ENCODE measurements at places on chromosomes 5 and 9.

DNA sequence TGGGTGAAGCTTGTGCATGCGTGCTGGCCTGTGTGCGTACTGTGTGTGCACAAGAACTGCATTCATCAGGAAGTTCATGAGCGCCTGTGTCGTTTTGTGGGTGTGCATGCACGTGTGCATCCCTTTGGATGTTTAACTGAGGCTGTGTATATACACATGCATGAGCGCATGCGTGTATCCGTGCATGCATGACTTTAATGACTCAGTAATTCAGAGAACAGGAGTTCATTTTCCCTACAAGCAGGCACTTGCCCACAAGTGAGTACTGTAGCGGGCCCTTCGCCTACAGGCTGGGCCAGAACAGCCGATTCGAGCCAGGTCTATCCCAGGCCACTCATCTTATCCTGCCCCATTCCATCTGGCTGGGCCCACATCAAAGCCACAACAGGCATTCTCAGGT lies 29.8 kb downstream of the CORO2A start:
- no peak for DNase-seq

- no peak for DNase-seq
These were observed 103.5 kb downstream of the ANGPTL2 start for GRCh38 chr9:127018935-127019334.

DNA sequence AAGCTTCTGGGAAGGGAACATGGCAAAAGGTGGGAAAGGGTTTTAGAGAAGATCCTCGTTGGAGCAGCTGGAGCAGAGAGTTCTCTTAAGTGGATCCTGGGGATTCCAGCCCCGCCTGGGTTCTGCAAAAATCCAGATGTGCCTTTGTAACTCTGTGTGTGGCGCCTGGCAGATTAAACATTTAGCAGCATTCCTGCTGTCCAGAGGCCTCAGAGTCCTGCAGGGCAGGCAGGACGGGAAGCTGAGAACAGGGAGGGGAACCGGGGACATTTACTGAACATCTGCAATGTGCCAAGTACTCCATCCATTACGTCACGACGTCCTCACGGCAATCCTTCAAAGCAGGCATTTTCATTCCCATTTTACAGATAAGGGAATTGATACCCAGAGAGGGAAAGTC lies 6.0 kb downstream of the EIF4E1B start:
- peak; percentile 32 for DNase-seq

- DNase-seq = no peak
These were observed 65.6 kb downstream of the TEX10 start for GRCh38 chr9:100287186-100287585.

GRCh38 chr5:35954175-35954574 lies 15.8 kb upstream of the CAPSL start:
- DNase-seq = no peak

DNA sequence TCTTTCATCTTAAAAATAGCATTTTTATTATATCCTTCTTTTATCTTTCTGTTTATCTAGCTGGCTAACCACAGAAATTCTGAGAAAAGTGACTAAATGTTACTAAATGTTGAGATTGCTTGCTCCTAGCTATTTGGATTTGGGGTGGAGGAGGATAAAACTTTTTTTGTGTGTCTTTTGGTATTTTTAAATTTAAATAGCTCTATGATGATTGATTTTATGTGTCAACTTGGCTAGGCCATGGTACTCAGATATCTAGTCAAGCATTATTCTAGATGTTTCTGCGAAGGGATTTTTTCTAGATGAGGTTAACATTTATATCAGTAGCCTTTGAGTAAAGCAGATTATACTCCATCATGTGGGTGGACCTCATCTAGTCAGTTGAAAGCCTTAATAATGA lies 75.0 kb downstream of the GCNT1 start:
- DNase-seq = no peak

DNA sequence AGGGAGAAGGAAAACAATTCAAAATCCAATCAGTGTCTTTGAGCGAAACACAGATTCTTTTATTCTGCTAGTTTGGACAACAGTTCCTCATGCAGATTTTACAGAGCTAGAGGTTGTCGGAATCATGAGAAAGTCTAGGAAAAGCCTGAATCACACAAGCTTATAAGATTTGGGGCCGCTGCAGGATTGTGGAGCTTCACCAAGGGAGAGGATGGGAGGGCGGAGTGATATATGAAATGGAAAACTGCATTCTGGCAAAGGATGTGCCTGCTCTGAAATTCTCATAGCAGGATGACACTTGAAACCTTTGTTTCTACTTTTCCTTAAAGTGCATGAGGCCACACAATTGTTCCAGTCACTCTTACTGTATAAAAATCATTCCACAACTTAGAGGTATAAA lies 134.3 kb downstream of the OR2K2 start:
- no peak for DNase-seq

DNA sequence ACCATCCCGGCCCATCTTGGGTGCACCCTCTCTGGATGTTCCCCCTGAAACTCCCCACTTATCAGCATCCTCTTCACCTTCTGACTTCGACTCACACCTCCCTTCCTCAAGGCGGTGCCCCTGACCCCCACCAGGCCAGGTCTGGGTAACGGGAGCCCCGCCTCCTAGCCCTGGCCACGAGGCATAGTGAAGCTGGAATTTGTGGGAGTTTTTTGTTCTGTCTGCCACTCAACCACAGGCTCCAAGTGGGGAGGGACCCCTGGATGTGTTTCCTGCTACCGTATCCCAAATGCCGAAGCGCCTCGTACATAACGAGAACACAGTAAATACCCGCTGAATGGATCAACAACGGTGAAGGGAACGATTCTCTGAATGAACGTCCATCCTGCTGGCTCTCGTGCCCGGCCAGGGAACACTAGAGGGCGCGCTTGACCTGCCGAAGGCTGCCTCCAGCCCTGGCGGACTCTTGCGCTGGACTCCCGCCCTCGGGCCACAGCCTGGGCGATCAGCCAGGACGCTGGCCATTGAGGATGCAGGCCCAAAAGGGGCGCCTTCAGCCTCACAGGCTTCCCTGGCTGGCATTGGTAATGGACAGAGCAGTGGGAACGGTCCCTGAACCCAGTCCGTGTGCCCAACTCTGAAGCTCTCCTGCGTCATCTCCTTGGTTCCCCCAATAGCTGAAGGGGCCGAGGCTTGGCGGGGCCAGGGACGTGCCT lies 47.3 kb upstream of the PHYKPL start:
- DNase-seq = peak; percentile 78

GRCh38 chr9:69173891-69174615 lies at the start of gene TJP2:
TJP2 (plus strand) TSS chr9:69174277; CDS start chr9:69174373, 96 bp downstream.
- DNase-seq = no peak

- no peak for DNase-seq
These were observed 11.9 kb downstream of the MYO10 start for GRCh38 chr5:16924206-16924605.

DNA sequence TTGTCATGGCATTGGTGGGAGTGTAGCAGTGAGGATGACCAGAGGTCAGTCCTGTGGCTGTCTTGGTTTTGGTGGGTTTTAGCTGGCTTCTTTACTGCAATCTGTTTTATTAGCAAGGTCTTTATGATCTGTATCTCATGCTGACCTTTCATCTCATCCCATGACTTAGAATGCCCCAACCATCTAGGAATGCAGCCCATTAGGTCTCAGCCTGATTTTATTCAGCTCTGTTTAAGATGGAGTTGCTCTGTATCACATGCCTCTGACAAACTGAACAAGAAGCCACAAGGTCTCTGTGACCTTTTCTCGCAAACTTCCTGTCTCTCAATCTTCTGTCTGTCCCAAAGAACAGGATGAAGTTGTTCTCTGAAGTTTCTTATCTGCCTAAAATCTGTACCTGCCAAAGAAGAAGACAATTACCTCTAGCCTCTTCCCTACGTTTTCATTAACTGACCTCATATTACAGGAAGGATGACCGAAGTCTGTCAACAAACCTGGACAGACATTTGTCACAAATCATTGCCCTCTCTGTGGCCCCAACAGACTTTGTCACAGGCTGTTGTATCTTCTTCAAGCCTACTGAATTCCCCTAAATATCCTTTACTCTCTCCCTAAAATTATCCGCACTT lies 284.2 kb upstream of the SEMA6A start:
- DNase-seq = no peak

- no peak for DNase-seq
These were observed 54.1 kb upstream of the DMRTA1 start for GRCh38 chr9:22392523-22392922.

GRCh38 chr5:156755421-156756087 lies 94.5 kb upstream of the PPP1R2B start:
- DNase-seq = no peak

GRCh38 chr5:172322028-172322965 lies 38.7 kb upstream of the UBTD2 start:
- peak; percentile 77 for DNase-seq

DNA sequence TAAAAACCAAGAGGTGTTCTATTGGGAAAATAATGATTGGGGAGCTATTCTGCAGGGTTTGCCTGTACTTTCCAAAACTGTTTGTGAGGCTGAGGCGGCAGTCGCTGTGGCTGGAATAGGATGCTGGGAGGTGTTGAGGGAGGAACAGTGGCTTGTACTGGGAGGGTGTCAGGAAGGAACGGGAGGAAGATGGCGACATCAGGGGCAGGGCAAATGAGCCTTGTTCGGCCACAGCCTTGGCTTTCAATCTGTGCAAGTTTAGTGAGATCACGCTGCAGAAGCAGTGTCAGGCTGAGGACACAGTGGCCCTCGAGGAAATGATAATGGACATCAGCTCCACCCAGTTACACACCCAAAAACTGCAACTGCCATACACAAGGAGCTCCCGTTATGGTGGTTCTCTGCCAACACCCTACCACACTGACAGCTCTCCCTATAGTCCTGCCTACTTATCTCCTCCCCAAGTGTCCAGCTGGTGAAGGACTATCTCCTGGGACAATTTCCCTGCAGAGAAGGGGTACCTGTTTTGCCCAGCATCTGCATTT lies 27.3 kb downstream of the KIF2A start:
- no peak for DNase-seq

DNA sequence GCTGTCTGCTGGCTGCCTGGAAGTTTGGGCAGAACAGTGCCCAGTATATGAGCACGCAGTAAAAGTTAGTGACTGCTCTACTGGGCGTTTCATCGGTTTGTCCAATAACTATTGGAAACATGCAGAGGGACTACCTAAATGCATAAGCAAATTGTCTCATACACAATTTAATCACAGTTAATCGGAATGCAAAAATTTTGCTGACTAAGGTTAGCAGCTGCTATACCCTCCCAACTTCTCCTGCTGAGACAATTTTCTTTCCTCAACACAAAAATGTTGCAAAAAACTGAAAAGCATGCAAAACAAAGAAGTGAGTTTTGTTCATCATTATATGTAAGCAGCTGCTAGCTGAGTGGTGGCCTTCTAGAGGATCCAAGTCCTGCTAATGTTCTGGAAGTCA lies 327.5 kb downstream of the SEMA5A start:
- DNase-seq = no peak

DNA sequence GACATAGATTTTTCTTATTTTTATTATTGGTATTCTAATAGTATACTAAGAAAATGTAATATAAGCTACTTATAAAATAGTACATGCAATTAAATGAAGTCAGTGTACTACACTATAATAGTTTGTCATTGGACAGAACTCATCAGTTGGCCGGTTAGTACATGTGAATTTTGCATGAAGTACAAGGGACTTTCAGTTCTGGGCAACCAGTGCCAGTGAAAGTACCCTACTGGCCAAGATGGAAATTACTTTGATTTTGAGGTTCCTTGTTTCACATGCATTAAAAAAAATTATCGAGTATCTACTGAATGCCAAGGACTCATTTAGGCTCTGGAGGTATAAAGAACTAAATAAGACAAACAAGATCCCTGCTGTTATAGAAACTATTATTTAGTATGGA lies 213.4 kb upstream of the ELL2 start:
- DNase-seq = peak; percentile 46

DNA sequence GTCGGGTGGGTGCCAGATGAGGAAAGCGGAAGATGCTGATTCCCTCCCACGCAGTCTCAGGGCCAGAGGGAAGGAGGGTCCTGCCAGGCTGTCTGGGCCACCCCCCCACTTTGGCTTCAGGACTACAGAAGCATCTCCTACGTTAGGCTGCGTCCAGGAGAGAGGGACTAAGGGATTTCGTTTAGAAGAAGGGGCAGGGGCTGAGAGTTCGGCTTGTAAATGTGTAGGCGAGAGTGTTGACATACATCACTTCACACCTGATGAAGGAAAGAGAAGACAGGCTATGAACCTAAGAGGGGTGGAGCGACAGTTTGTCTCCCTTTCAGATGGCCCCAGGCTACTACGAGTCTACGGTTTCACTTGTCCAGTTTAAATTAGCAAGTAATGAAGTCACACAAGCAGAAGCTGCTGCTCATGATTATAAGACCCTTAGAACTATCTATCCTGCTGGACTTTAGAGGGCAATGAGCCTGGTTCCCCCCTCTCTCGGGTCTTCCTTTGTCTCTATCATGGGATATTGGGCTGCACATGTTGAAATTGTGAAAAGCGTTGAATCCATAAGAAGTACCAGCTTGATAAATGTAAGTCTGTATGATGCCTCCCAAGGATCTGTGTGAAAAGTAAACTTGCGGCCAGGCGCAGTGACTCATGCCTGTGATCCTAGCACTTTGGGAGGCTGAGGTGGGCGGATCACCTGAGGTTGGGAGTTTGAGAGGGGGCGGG lies 193.0 kb downstream of the AOPEP start:
- DNase-seq = peak; percentile 41

GRCh38 chr9:72590824-72591223 lies 69.4 kb downstream of the TMC1 start:
- DNase-seq = no peak

DNA sequence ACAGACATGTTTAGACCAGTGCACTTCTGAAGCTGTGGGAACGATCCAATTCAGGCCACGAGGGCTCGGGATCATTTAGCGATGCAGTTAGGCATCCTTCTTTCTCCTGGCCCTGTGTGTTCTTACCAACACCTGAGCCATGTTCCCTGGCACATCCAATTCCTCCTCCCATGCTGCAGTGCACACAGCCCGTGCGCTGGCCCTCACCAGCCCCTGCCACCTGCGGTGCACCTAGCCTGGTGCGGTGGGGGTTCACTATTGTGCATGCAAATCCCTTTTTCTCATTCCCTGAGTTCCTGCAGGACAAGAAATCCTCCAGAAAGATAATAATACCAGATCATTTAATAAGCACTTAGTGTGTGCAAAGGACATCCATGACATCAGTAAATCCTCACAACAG lies 53.5 kb downstream of the NEURL1B start:
- DNase-seq = no peak

DNA sequence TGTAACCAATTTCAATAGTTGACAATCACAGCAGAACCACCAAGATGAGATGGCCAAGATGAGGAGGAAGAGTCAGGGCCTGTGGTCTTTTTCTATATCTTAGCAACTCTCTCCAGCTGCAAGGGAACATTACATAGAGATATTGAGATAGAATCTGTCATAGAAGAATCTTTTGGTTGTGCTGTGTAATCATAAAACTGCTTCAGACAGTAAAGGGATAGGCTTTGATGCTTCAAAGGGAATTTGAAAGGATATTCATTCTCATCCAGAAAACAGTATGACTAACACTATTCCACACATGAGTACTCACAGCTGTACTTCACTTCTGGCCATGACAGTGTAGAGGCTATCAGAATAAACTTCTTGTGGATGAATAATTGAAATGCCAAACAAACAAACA lies 145.9 kb downstream of the YIPF5 start:
- no peak for DNase-seq

GRCh38 chr5:89106480-89106879 lies 223.5 kb upstream of the MEF2C start:
- no peak for DNase-seq

All from NCI-H69 (cell line).